Dermis microvascular lymphatic vessel endothelial cell (primary cell): ENCODE measurements at places on chromosomes 6 and 20. TPM values are rescaled to one million over a fixed set of nuclear protein-coding genes. Genes with fewer than 3 reads are reported as not detected.

DACT2 gene
- total RNA-seq, result not detected in 2 replicates

MOG gene
- not detected in 2 replicates for total RNA-seq

FLRT3 gene
- total RNA-seq, result 0.90 and 1.4 TPM in 2 replicates

CRIP3 gene
- total RNA-seq, result not detected in 2 replicates

CUTA gene
- 43.8 and 72.3 TPM in 2 replicates for total RNA-seq

CCN6 gene
- not detected in 2 replicates for total RNA-seq
